ENCODE measurements at places on chromosomes 13 and 19. TPM values are rescaled to one million over a fixed set of nuclear protein-coding genes. Genes with fewer than 3 reads are reported as not detected.

DNA sequence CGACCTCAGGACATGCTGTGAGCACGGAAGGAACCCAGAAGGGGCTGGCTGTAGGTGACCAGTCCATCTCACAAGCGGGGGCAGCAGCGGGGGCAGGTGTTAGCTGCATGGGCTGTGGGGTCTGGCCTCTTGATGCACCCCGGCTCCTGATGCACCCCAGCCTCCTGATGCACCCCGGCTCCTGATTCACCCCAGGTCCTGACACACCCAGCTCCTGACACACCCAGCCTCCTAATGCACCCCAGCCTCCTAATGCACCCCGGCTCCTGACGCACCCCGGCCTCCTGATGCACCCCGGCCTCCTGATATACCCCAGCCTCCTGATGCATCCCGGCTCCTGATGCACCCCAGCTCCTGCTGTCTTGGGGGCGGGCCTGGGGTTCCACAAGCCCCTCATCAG, 7.4 kb downstream of the LSM7 start:
- no peak for DNase-seq

GRCh38 chr19:49403404-49404187, 15.5 kb downstream of the KASH5 start:
- no peak for DNase-seq

Gene ECSIT
- total RNA-seq, result 99.4 TPM

Gene IGFL2
- total RNA-seq, result not detected

Data from left cardiac atrium (tissue), 4 donors.